ENCODE measurements at places on chromosomes 6 and 20.

GRCh38 chr20:56766528-56766927 lies 137.4 kb downstream of the TFAP2C start:
- no peak for DNase-seq

DNA sequence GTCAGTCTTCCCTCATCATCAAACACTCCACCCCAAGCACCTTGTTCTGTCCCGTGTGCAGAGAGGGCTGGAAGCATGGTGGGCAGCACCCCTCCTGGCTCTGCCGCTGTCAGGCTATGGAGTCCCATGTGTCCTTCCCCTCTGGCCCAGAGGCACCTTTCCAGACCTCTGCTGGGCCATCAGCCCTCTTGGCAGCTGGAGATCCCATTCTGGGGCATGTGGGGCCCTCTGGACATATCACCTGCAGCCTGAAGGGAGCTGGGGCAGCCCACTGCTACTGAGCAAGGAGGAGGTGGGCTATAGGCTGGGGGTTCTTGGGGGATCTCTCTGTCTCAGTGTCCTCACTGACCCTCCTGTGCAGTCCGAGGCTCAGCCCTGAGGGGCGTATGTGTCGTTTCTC lies 42.2 kb downstream of the SUN5 start:
- no peak for DNase-seq

- DNase-seq, result no peak
Observed at GRCh38 chr20:957544-957943, 41.4 kb upstream of the ANGPT4 start.

GRCh38 chr6:41958022-41958856 lies 16.6 kb upstream of the CCND3 start:
- no peak for DNase-seq

- no peak for DNase-seq
Observed at GRCh38 chr6:31949926-31950548, 4.1 kb downstream of the CFB start.

DNA sequence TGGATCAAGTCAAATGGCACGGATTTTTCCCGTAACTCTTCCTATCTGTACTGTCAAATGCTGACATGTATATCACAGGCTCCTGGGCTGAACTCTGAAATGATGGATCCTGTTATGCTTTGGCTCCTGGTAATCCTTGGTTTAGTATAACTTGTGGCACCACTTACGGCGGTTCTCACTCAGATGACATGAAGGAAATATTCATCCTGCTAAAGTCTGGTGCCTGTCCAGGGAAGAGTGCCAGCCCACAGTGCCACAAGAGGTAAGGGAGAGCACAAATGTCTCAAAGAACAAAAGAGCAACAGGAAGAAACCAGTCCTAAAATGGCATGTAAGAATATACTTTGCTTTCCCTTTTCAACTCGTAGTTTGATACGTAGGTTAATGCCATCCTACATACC lies 93.1 kb upstream of the TAB2 start:
- DNase-seq, result no peak

- no peak for DNase-seq
Observed at GRCh38 chr6:114040871-114041270, 69.9 kb upstream of the HDAC2 start.
